Daoy (cell line): ENCODE measurements at places on chromosomes 1 and 21.

GRCh38 chr1:234619794-234620247 is 9.8 kb upstream of the IRF2BP2 start:
- DNase-seq: no peak

GRCh38 chr21:28496517-28496916 is 496.2 kb downstream of the LTN1 start:
- no peak for DNase-seq

DNA sequence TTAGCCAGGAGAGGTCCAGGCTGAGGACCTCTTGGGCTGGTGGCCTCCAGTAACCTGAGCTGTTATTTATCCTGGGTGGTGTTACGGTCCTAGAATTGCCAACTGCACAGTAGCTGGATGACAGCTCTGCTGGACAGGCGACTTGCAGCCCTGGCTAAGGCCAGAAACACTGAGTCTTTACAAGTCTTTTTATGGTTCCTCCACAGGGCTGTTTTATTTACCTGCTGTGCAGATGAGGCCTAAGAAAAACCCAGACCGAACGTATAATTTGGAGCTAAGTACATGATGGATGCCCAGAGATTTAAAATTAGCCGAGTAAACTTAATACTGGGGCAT is 30.4 kb upstream of the LRRC38 start:
- DNase-seq: no peak

DNA sequence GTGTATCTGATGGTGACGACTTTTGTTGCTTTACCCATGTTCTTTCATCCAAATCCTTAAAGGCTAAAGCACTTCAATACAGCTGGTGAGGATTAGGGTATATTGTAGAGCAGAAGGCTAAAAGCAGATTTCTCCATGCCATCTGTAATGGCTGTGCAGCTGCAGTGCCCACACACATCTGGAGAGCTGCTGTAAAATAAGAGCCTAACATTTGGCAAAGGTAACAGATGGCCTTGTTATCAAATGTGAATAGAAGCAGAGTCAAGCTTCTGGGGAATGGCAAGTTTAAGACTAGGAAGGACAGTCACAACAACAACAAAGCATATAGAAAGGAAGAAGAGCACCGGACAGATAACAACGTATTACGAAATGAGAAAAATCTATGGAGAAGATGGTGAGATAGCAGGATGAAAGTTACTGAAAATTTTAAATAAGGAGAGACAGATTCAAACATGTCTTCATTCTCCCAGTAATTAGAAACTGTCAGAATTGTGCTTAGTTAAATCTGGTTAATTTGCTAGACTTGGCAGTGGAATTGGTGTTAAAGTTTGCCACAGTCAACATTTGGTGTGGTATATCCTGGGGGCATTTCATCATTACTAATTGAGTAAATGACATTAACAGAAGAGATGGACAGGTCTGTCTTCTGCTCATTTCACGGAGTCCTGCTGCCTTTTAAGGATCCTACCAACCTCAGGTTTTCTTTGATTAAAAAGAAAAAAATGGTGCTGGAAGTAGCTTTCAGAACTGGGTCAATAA is 1093.2 kb downstream of the ADGRL2 start:
- DNase-seq: no peak

GRCh38 chr1:2087766-2088165 is 37.6 kb downstream of the PRKCZ start:
- DNase-seq: no peak

- no peak for DNase-seq
Measured at GRCh38 chr1:191974004-191974403, 184.3 kb upstream of the RGS18 start.

DNA sequence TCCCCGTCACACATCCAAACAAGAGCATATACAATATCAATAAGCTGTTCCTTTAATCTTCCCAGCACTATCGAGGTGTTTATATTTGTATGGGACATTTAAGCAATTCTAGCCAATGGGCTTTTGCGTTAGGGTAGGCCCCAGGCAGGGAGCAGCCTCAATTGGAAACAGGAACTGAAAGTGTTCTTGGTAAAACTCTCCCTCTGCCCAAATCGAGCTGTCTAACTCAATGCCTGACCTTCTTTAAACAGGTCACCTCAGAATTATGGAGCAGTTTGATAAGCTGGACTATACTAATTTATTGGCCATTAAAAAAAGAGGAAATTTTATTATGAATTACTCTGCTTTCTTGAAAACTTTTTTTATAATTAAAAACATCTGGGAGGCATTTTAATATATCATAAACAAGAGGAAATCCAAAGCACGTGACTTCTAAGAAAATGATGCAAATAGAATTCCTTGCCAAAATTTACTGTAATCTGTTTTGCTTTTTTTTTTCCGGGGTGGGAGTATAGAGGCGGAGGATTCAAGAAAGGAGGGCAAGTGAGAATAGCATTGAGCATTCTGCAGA is 498.1 kb downstream of the LMO4 start:
- DNase-seq: peak; percentile 42

DNA sequence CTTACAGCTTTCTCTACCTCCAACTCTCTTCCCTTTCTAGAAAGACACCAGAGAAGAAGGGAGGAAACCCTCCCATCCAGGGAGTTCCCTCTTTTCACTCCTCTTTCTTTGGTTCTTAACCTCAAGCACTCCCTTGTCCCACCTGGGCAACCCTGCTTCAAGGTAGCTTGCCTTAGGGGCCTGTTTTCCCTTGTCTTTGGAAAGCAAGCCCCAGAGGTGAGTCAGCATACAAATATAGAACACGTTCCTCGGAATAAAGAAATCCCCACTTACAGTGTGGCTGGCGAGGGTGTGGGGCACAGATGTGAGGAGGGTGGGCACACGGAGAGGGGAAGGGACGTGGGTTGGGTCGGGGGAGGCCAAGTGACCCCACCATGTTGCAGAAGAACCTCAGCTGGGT is 26.1 kb upstream of the KCNE2 start:
- DNase-seq: no peak

GRCh38 chr1:82317671-82318070 is 516.9 kb downstream of the ADGRL2 start:
- peak; percentile 56 for DNase-seq

- peak; percentile 29 for DNase-seq
Measured at GRCh38 chr1:170711682-170712081, 47.8 kb downstream of the PRRX1 start.

- DNase-seq: peak; percentile 42
Measured at GRCh38 chr1:77036560-77036959, 169.3 kb downstream of the ST6GALNAC5 start.

DNA sequence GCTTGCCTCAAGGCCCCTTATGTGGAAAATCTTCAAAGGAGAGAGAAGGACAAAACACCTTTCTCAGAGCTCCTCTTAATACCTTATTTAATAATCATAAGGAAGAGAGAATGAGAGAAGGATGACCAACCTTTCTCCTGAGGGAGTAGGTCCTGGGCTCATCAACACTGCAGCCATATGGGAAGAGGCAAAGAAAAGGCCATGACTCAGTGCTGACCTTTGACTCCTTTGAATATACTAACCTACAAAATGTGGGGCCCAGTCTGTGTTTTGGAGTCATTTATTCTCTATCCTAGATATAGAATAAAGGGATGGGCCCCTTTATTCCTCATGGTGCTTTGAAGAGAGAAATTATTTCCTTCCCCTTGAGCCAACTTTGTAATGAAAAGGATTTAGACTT is 38.3 kb downstream of the CAMSAP2 start:
- DNase-seq: no peak
